ENCODE measurements at places on chromosomes 4 and X.

DNA sequence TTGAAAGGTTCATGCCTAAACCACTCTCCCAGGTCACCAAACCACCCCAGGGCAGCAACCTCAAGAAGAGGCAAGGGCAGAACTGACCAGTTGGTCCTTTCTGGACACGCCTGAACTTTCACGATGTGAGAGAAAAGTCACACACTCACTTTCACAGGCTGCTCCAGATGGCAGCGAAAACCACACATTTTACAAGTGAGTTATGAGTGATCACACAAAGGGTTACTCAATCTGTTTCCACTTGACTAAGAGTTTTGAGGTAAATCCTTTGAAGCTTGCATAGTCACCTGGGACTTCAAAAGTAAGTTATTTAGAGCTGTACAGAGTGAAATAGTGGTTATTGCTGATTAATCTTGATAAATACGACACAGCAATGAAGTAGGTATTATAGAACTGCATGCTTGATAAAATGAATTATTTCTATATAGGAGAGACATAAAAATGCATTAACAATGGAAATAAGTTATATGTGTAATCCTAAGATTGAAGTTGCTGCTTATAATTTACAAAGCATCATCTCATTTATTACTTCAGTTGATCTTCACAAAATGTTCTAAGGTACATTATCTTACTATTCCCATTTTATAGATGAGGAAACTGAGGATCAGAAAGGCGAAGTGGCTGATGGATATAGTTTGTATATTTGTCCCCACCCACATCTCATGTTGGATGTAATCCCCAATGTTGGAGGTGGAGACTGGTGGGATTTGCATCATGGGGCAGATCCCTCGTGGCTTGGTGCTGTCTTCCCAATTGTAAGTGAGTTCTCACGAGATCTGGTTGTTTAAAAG, 103.0 kb upstream of the KLF3 start:
- DNase-seq = peak; percentile 22

DNA sequence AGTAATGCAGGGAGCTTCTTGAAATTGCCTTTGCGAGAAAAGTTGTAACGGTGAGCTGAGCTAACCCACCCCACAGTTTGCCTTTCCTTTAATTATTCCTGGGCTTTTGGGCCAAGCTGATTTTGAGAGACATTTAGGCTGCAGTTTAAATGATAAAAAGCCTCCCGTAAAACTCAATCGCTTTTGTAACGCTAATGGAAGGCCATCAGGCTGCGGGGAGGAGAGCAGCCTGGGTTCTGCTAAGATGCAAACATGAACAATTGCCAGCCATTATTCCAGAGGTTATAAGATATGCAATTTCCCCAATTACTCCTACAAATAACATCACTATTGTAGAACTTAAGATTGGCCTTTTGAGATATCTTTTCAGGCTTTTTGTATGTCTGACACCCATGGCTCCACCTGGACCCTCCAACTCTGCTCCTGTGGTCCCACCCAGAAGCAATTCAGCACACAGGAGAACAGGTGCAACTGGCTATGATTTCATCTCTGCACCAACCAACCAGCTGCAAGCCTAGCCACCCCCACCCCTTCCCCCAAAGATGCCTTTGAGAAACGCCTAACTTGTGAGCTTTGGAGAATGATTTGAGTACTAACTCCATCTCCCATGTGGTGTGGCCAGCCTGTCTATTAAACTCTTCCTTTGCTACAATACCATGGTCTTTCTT, 108.2 kb upstream of the FAM9C start:
- no peak for DNase-seq

GRCh38 chr4:108165586-108165985, 3.1 kb downstream of the LEF1 start:
- no peak for DNase-seq

GRCh38 chr4:11416071-11416766, 12.5 kb downstream of the HS3ST1 start:
- DNase-seq = no peak

DNA sequence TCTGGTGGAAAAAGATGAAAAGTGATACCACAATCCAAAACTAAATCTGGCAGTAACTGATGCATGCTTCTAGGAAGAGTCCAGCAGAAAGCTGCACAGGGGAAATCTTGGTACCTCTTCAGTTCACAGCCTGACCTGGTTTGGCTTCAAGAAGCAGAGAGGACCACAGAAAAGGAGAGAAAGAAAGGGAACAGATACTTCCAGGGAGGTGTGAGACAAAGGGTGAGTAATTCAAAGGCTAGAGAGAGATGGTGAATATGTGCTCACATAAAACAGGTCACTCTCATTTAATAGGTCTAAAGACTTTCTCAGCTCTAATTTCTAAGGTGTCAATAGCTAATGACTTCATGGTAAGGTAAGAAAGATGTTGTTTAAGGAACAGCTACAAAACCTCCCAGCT, 11.2 kb downstream of the FGFBP2 start:
- no peak for DNase-seq

DNA sequence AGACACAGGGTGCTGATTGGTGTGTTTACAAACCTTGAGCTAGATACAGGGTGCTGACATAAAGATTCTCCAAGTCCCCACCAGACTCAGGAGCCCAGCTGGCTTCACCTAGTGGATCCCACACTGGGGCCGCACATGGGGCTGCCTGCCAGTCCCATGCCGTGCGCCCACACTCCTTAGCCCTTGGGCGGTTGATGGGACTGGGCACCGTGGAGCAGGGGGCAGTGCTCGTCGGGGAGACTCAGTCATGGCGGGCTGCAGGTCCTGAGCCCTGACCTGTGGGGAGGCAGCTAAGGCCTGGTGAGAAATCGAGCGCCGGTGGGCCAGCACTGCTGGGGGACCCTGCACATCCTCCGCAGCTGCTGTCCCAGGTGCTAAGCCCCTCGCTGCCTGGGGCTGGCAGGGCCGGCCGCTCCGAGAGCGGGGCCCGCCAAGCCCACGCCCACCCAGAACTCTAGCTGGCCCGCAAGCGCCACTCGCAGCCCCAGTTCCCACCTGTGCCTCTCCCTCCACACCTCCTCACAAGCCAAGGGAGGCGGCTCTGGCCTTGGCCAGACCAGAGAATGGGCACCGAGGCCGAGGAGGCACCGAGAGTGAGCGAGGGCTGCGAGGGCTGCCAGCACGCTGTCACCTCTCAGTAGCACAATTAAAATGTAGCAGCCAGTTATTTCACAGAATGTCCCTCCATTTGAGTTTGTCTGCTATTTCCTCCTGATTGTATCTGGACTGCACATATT, 76.1 kb upstream of the PNPLA4 start:
- no peak for DNase-seq

DNA sequence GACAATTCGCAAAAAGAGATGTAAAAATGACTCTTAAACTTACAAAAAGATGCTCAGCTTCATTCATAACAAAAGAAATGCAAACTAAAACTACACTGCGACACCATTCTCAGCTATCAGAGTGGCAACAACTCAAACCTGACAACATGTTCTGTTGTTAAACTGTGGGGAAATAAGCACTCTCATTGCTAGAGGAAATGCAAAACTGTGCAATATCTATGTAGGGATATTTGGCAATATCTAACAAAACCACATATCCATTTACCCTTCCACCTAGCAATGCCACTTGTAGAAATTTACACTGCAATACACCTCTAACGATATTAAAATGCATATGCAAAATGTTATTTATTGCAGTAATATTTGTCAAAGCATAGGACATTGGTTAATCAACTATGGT, 78.3 kb upstream of the EGFL6 start:
- no peak for DNase-seq

DNA sequence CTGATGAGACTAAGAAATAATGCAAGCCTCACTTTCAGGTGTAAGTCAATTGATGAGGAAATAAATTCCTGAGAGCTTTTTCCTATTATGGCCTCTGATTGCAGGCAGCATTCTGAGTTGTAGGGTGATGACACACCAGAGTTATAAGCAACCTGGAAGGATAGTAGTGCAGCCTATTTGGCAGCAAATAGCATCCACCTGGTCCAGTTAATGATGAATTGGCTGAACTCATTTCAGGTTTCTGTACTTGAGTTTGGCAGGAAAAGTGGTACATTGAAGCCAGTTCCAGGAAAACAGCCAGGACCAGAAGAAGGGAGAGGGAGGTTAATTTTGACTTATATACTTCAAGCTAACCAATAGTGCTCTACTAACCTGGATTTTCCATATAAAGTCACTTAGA, 316.8 kb downstream of the NAF1 start:
- DNase-seq = no peak

DNA sequence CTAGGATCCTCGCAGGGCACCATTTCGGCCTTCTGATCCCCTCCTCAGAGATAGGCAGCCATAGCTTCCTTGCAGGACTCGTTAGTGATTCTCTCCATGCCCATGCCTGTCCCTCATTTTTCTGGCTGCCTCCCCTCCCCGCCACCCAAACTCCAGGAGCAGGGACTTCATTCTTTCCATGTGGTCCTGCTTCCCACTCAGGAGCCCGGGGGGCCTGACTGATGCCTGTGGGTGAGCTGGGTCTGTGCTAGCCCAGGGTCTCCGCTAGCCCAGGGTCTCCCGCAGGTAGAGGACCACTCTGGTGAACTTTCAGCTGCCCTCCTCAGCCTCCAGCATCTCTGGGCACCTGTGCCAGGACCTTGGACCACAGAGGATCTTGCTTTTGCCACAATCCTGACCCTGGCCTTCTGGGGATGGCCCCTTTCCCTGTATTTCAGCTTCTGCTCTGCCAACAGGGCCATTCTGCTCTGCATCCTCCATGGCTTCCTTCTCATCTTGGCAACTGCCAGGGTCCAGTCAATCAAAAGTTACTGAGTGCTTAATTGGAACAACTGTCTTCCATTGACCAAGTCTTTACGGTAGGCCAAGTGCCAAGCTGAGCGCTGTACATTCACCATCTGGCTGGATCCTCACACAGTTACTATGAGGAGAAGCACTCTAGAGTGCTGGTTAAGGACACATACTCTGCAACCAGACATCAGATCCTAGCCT, 152.2 kb downstream of the EFNB1 start:
- DNase-seq = no peak

DNA sequence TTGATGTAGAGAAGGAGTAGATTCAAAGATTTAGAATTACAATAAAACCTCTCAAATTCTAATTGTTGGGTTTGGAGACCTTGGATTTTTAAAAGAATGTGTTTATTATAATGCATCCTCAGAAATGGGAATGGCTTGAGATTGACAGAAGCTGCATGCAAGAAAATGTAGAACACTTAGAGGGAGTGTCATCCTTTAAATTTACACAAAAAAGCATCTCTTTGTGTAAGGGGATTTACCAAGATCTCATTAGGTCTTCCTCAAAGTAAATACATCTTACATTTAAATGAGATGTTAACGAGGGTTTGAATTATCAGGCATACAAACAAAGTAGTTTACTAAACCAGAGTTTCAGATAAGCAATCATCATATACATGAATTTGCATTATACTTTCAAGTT, 615.0 kb downstream of the FAM133A start:
- no peak for DNase-seq

DNA sequence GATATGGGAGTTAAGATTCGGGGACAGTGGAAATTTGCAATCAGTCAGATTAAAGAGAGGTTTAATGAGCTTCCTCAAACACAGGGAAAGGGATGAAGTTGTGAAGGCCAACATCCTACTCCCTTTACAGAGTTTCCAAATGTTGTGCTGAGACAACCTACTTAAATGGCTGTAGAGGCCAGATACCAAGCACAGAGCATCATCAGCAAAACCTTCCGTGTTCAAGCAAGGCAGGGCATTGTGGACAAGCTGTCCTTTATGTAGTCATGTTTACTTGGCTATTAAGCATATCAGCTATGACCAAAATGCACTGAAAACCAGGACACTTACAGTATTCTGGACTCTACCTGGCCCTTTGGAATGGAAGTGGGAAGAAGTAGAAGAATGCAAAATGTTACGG, 197.3 kb downstream of the DMD start:
- DNase-seq = no peak

GRCh38 chr4:186030795-186031194, 38.2 kb upstream of the TLR3 start:
- DNase-seq = no peak

GRCh38 chr4:117481742-117482141, 396.4 kb upstream of the TRAM1L1 start:
- DNase-seq = no peak

DNA sequence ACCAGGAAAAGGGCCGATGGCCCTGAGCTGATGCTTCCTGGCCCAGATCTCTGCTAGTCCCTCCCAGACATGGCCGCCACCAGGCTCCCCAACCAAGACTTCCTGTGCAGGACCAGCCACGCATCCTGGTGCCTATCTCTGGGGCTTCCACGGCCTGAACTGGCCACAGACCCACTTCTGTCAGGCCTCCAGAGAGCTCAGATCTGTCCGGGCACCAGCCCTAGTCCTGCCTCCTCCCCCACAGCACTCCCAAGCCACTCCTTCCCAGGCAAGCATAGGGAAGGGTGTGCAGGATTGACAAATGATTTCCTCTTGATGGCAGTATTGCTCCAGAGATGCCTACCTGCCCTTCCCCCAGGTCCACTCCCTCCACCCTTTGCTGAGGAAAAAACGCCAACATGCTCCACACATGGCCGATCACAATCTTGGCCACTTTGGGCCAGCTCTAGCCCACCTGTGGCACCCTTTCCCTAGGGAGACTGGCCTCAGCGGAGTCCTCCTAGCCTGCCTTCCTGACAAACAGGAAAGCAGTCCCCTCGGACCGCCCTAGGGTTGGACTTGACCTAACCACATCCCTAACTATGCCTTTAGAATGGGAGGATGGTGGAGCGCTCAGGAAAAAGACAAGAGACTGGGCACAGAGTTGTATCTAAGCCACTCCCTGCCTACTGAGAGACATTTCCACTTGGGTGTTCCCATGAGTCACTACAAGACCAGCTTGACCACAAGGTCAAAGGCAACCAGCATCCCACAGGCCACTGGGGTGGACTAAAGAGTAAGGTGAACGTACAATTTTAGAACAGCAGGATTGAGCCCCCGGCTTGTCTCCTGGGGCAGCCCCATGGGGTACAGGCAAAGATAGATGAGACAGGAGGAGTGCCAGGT, 277.5 kb upstream of the AGTR2 start:
- no peak for DNase-seq

DNA sequence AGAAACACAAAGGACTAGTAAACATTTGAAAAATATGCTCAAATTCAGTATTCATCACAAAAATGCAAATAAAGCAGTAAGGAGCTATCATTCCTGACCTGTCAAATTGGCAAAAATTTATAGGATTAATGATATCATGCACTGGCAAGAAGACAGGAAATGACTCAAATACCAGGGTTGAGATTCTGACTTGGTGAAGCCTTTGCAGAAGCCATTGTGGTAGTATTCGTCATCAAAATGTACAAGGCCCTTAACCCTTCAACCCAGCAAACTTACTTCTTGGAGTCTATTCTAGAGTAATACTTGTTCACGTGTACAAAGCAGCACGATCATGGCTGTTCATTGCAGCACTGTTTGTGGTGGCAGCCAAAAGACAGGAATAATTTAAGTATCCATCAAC, 132.4 kb downstream of the ENOX2 start:
- DNase-seq = no peak

- DNase-seq = no peak
Observed at GRCh38 chr4:79249881-79250503, 75.9 kb downstream of the NAA11 start.

- no peak for DNase-seq
Observed at GRCh38 chr4:101693842-101694398, 96.6 kb upstream of the BANK1 start.

GRCh38 chrX:125736008-125736729, 416.5 kb downstream of the TEX13C start:
- no peak for DNase-seq

- DNase-seq = no peak
Observed at GRCh38 chr4:101104312-101105052, 242.8 kb downstream of the PPP3CA start.

- DNase-seq = no peak
Observed at GRCh38 chr4:8343262-8343966, 73.9 kb downstream of the HTRA3 start.

- no peak for DNase-seq
Observed at GRCh38 chr4:4820261-4820660, 39.2 kb upstream of the MSX1 start.

GRCh38 chr4:114229706-114230105, 250.3 kb upstream of the ARSJ start:
- DNase-seq = no peak
